ENCODE measurements at places on chromosomes 13 and 19.

- H3K4me1 ChIP-seq, result no peaks in the 10 kb centered on the region
- peak; percentile 34 for DNase-seq
- no peak overlapping the region for H3K4me3 ChIP-seq
- peaks cover 15% of the 10 kb centered on the region for H3K36me3 ChIP-seq
- H3K27me3 ChIP-seq, result no peaks in the 10 kb centered on the region
These were observed 28.7 kb upstream of the EPHX3 start for GRCh38 chr19:15260939-15261338.

DNA sequence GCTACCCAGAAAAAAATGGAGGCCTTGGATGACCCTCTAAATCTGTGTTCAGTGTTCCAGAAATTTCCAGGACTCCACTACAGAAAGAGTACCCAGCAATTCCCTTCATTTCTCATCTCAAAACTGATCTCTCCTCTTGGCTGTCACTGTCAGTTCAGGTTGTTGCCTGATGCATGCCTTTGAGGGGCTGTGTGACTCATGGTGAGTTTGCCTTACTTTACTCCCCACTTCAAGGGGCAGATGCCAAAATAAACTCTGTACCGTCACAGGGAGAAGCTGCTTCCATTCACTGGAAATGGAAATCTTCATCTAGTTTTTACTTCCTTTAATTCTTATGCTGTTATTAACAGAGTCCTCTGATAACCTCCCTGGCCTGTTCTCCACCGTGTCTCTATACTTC is 1075.0 kb downstream of the DIAPH3 start:
- no peaks in the 10 kb centered on the region for H3K27me3 ChIP-seq
- DNase-seq, result no peak
- H3K36me3 ChIP-seq, result no peaks in the 10 kb centered on the region
- no peak overlapping the region for H3K4me3 ChIP-seq
- no peaks in the 10 kb centered on the region for H3K4me1 ChIP-seq
- H3K27ac ChIP-seq, result no peak overlapping the region

GRCh38 chr13:97364031-97364430 is 69.9 kb upstream of the RAP2A start:
- no peak overlapping the region for H3K4me3 ChIP-seq
- H3K4me1 ChIP-seq, result peaks cover 6% of the 10 kb centered on the region
- H3K36me3 ChIP-seq, result no peaks in the 10 kb centered on the region
- DNase-seq, result no peak
- no peak overlapping the region for H3K27ac ChIP-seq

- H3K27ac ChIP-seq, result no peak overlapping the region
- H3K27me3 ChIP-seq, result no peaks in the 10 kb centered on the region
- DNase-seq, result peak; percentile 62
- no peaks in the 10 kb centered on the region for H3K4me1 ChIP-seq
These were observed 7.4 kb upstream of the SLITRK6 start for GRCh38 chr13:85806553-85807175.

GRCh38 chr13:75329723-75330122 is 152.2 kb downstream of the TBC1D4 start:
- no peak for DNase-seq
- H3K27ac ChIP-seq, result peak overlapping the region; percentile 17
- no peaks in the 10 kb centered on the region for H3K27me3 ChIP-seq
- no peak overlapping the region for H3K4me3 ChIP-seq

DNA sequence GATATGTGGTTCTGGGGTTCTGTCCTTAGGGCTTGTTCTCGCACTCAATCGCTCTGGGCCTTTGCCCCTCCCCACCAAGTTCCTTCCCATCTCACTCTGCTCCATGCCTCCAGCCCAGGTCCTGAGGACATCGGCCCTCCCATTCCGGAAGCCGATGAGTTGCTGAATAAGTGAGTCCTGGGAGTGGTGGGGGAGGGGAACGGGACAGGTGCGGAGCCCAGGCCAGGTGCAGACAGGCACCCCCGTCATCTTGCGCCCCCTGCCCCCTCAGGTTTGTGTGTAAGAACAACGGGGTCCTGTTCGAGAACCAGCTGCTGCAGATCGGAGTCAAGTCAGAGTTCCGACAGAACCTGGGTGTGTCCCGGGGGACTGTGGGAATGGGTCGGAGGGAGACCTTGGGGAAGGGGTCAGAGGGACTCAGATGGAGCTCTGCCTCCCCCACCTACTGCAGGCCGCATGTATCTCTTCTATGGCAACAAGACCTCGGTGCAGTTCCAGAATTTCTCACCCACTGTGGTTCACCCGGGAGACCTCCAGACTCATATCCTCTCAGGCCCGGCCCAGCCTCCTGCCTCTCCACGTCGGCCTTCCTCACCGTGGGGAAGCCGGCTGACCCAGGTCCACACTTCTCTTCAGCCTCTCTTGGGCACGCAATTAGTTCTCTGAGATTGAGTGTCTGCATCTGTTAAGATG is 10.1 kb downstream of the FUZ start:
- H3K4me3 ChIP-seq, result no peak overlapping the region
- no peak overlapping the region for H3K27ac ChIP-seq
- no peaks in the 10 kb centered on the region for H3K27me3 ChIP-seq
- DNase-seq, result no peak

DNA sequence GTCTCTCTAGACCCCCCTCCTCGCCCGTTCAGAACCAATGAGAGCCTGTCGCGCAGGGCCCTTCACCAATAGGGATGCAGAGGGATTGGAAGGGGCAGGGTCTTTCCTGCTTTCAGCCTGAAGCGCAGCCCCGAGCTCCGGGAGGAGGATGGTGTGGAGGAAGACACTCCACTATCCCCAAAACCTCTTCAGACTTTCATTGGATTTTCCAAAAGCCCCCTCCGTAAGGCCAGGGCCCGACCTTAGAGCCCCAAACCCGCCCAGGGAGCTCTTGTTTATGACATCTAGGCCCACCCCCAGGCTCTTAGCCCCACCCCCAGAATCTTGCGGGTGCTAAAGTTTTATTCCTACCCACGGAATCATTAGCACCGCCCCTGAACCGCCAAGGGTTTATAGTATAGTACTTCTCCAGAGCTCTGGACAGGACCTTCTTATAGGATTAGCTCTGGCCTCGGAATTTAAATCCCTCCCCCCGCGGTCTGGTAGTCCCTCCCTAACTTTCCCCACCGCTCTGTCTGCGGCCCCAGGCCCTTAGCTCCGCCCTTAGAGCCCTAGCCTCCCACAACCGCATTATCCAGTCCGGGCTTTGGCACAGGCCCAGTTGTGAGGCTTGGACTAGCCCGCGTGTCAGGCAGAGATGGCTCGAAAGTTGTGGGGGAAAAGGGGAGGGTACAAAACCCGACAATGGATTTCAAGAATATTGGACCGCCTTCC is 6.6 kb upstream of the EML2 start:
- peak; percentile 91 for DNase-seq
- H3K4me1 ChIP-seq, result peaks cover 5% of the 10 kb centered on the region
- peaks cover 23% of the 10 kb centered on the region for H3K27me3 ChIP-seq
- peak overlapping the region; percentile 42 for H3K4me3 ChIP-seq
- H3K36me3 ChIP-seq, result no peaks in the 10 kb centered on the region

GRCh38 chr13:109836629-109837607 is 50.5 kb upstream of the IRS2 start:
- H3K4me1 ChIP-seq, result peaks cover 11% of the 10 kb centered on the region
- no peak for DNase-seq
- no peaks in the 10 kb centered on the region for H3K36me3 ChIP-seq
- H3K27me3 ChIP-seq, result no peaks in the 10 kb centered on the region
- H3K4me3 ChIP-seq, result no peak overlapping the region
- no peak overlapping the region for H3K27ac ChIP-seq

GRCh38 chr19:30087381-30088138 is 145.5 kb downstream of the URI1 start:
- no peak overlapping the region for H3K4me3 ChIP-seq
- H3K27ac ChIP-seq, result no peak overlapping the region
- no peaks in the 10 kb centered on the region for H3K36me3 ChIP-seq
- DNase-seq, result no peak
- H3K4me1 ChIP-seq, result peaks cover 3% of the 10 kb centered on the region

- no peak overlapping the region for H3K4me3 ChIP-seq
- no peaks in the 10 kb centered on the region for H3K27me3 ChIP-seq
- DNase-seq, result no peak
- no peak overlapping the region for H3K27ac ChIP-seq
These were observed 24.4 kb downstream of the WDR88 start for GRCh38 chr19:33156334-33156733.

GRCh38 chr13:39149896-39150295 is 111.6 kb downstream of the NHLRC3 start:
- no peak overlapping the region for H3K4me3 ChIP-seq
- no peak overlapping the region for H3K27ac ChIP-seq
- peaks cover 13% of the 10 kb centered on the region for H3K27me3 ChIP-seq
- no peaks in the 10 kb centered on the region for H3K4me1 ChIP-seq

GRCh38 chr13:73167028-73167820 is 108.4 kb downstream of the KLF5 start:
- no peak for DNase-seq
- H3K36me3 ChIP-seq, result no peaks in the 10 kb centered on the region
- H3K4me1 ChIP-seq, result peaks cover 3% of the 10 kb centered on the region
- no peak overlapping the region for H3K27ac ChIP-seq

- peaks cover 51% of the 10 kb centered on the region for H3K27me3 ChIP-seq
- DNase-seq, result no peak
- no peaks in the 10 kb centered on the region for H3K36me3 ChIP-seq
- H3K4me3 ChIP-seq, result no peak overlapping the region
- H3K27ac ChIP-seq, result no peak overlapping the region
These were observed 3.5 kb downstream of the KCNN4 start for GRCh38 chr19:43777163-43777695.

DNA sequence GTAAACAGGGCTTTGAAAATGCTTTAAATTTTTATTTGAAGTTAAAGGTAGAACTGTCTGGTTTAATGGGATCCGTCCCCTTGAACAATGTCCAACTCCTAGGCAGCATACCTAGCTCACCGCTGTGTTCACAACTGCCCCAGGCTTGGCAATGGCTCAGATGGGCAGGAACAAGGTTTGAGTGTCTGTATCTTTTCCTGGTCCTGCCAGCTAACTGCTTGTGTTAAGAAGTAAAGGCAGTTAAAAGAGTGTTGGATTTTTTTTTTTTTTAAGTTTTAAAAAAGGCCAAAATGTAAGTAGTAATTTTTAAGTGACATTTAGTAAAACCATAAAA is 66.7 kb upstream of the FNDC3A start:
- no peak overlapping the region for H3K27ac ChIP-seq
- H3K4me3 ChIP-seq, result no peak overlapping the region
- DNase-seq, result no peak
- H3K36me3 ChIP-seq, result no peaks in the 10 kb centered on the region
